ENCODE measurements at places on chromosomes 6 and 20. TPM values are rescaled to one million over a fixed set of nuclear protein-coding genes. Genes with fewer than 3 reads are reported as not detected.

BNIP5 gene
- not detected for polyA plus RNA-seq

REM1 gene
- 0.60 TPM for polyA plus RNA-seq

SLC22A23 gene
- polyA plus RNA-seq, result 15.4 TPM

GGTLC1 gene
- polyA plus RNA-seq, result not detected

UBD gene
- polyA plus RNA-seq, result 0.61 TPM

SRMS gene
- polyA plus RNA-seq, result 0.04 TPM
